ENCODE measurements at places on chromosomes 7 and 10.

DNA sequence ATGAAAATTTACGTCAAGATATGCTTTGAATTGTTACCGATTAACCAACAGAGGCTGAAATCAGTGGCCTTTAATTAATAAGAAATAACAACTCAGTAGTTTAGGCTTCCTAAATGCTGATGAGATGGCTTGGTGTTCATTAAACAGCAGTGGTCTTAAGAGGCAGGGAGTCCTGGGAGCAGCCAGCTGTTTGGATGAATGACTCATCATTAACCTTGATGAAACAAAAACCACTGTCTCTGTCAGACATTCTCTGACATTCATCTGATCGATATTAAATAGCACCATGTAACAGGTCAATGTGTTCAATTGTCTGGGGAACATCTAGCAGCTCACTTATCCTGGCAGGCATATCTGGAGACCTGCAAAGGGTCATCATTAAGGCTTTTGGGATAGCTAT is 234.2 kb upstream of the LRRN3 start:
- no peak for DNase-seq

DNA sequence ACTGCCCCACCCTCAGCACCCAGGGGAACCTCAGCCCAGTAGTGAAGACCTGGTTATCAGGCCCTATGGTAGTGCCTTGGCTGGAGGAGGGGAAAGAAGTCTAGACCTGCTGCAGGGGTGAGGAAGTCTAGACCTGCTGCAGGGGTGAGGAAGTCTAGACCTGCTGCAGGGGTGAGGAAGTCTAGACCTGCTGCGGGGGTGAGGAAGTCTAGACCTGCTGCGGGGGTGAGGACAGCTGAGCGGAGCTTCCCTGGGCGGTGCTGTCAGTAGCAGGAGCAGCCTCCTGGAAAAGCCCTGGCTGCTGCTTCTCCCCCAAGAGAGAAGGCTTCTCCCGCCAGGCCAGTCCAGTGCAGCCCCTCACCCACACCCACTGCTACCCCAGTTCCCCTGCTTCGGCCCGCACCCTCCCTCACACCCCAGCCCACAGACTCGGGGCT is 6.3 kb downstream of the NOS3 start:
- DNase-seq = no peak

DNA sequence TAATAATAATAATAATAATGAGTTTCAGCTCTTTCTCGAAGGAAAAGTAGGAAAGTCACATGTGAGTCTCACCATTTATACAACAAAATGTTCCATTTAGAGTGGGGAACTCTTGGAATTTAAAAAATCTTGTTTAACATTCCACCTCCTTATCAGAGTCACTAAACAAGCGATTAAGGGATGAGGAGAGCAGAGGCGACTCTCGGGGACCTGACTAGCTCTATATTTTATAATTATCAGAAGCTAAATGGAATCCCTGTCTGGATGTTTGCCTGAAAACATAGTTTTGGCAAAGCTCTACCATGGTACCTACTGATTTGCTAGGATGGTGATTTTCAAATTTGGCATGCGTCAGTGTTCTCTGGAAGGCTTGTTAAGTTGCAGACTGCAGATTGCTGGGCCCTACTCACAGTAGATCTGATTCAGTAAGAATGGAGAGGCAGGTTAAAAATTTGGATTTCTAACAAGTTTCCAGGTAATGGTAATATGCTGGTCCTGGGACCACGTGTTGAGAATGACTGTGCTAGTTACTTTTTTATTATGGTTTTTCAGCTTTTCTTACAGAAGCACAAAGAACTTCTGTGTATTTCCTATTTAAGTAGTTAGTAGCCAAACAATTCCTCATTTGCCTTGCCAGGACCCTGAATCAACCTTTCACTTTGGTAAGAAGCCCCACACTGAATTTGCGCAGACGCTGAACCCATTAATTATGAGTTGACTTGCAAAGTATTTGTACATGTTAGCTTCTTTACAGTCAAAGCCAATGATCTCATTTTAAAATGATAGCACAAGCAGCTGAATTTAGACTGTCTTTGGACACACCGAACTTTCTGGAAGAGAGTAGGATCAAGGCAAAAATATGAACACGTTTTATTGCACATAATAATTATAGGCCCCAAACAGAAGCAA is 39.5 kb downstream of the CPED1 start:
- no peak for DNase-seq

DNA sequence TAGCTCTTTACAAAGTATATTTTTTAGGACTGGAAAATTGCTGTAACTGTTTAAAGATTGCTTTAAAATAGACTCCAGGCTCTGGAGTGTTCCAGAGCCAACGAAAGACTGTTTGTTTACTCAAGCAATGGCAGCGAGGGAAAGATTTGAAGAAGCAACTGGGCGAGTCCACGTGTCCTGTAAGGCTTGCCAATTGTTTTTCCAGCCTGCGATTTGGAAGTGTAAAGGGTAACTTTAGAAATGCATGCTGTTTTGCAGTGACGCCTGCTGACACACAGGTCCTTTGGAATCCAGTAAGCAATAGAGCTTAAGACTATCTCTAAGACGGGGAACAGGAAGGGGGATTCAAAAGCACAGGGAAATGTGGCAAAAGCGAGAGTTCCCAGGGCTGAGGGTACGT is 55.8 kb downstream of the TACC2 start:
- DNase-seq = no peak

DNA sequence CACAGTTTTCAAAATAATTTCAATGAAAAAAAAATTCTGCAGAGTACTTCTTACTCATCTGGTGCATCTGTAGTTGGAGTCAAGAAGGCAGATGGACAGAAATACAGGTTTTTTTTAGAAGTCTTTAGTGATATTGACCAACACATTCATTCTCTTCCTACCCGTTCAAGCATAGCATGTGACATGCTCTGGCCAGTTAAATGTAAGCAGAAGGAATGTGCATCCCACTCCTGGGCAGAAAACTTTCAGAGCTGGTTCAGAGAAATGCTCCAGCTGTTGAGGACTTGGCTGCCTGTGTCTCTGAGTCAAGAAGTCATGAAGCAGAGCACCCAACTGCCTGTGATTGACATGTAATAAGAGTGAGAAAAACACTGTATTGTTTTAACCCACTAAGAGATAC is 665.3 kb upstream of the IGFBP3 start:
- DNase-seq = no peak

DNA sequence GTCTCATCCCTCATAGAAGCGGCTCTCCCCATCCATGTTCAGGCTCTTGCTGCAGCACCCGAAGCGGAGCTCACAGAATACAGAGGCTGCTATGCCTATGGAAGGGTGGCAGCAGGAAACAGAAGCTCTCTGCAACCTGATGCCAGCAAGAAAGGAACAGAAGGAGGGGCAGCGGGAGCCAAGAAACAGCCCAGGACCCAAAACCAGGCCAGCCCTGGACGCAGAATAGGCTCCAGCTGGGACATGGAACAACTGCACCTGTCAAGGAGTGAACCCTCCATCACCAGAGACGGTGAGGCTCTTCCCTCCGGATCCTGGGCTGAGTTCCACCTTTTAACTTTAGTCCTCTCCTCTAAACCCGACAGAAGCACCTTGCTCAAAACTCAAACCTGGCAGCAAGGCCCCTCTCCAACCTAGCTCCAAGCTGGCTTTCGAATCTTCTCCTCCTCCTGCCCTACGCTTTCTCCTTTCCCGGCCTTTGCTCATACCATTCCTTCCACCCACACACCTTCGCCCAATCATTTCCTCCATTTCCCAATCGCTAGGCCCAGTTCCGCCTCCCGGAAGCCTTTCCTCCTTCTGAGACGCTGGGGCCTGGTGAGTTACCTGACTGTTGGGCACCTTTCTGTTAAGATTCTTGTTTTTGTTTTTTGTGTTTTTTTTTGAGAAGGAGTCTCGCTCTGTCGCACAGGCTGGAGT is 122.8 kb upstream of the ZNF92 start:
- DNase-seq = no peak

DNA sequence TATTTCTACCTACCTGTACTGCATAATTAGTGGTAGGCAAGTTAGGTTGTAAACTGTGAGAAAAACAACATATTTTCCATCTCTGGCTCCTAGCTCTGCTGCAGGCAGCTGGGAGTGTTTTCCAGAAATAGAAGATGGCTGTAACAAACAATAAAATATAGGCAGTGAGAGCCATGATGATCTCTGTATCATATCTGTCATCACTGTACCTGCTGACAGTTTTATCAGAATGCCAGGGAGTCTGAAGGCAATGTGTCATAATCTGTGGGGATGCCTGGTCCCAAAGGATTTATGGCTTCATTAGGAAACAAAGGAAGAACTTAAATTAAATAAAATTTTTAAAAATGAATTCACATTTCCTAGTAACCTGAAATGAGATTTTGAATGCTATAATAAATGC is 160.9 kb upstream of the SMIM30 start:
- no peak for DNase-seq

GRCh38 chr10:4655406-4655805 is 170.6 kb upstream of the AKR1E2 start:
- DNase-seq = no peak

Data from NCI-H1105 treated with DMSO at 0.1 percent for 48 hours (cell line).